ENCODE measurements at places on chromosomes 7 and 10.

- ATAC-seq = no peak
Observed at GRCh38 chr7:27147199-27148030, at the start of gene HOXA6. Gene HOXA6, minus strand, starts transcription at chr7:27147774. Its CDS starts 25 bp downstream, at chr7:27147749.

GRCh38 chr10:96746503-96746902, 26.2 kb upstream of the PIK3AP1 start:
- ATAC-seq = no peak

DNA sequence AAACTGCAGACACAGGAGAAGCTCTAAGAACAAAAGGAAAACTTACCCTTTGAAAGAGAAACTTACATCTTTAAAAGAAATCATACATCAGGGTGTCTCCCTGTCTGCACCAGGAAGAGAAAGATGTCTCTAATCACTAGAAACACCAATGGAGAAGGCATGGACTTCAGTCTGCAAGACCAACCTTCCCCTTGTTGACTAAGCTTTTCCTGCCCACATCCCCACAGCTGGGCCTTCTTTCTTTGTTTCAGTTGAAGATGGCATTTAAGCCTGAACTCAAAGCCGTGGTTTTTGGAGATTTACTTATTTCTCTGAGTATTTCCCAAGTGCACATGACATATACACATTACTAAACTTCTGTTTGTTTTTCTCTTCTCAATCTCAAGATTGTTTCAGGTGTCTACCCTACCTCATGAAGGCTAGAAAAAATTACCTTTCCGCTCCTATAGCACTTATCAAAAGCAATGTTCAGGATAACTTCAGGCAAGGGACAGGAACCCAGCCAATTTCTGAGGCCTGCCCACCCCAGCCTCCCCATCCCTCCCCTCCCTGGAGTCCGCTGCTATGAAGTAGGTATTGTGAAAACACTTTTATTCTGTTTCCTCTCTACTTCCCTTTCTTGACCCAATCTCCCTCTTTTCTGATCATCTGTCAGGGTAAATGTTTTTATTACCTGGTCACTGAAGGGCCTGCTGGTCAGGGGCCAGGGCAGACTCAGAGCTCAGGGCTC, 2.8 kb upstream of the SLC29A3 start:
- no peak for ATAC-seq

GRCh38 chr10:132048294-132048667, 17.5 kb upstream of the JAKMIP3 start:
- no peak for ATAC-seq

- ATAC-seq = no peak
Observed at GRCh38 chr10:59965899-59966650, 59.7 kb upstream of the CCDC6 start.

DNA sequence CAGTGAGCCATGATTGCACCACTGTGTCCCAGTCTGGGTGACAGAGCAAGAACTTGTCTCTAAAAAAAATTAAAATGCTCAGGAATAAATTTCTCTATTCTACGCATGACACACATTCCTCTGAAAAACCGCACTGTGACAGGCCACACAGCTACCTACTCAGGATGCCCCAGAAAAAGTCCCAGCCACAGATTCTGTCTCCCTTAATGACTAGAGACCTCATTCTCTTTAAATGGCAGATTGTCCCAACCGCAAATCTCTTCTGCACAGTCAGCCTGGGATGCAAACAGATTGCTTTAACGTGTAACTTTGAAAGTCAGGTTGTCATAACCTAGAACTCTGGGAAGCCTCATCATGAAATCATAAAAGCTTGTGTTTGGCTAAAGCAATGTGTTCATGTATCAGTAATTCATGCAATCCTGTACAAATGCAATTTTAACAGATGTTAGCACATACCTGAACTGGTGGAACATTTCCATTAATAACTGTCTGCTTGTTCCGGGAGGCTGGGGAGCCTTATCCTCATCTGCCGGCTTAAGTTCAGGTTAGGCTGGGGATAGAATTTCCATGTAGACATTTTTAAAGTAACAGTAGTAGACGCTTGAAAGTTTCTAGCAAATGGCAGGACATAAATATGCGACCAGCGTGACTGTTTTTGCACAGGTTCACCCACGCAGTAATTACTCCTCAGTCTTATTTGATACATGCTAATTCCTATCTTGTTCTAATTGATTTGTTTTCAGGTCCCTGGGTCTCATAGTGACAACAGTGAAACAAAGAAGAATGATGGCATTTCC, 26.2 kb upstream of the MSRB2 start:
- ATAC-seq = peak; percentile 81
